NCI-H2029 (cell line): ENCODE measurements at places on chromosomes 11 and 22.

- peak; percentile 25 for DNase-seq
Observed at GRCh38 chr11:61297746-61298145, 2.6 kb upstream of the VWCE start.

- no peak for DNase-seq
Observed at GRCh38 chr11:76501526-76502202, 56.8 kb downstream of the EMSY start.

GRCh38 chr11:83456566-83456965, 170.4 kb upstream of the CCDC90B start:
- no peak for DNase-seq

GRCh38 chr11:114182471-114183043, 113.6 kb upstream of the NNMT start:
- DNase-seq, result no peak

GRCh38 chr22:43308060-43308830, 34.9 kb downstream of the SCUBE1 start:
- DNase-seq, result peak; percentile 33

GRCh38 chr11:110172468-110173065, 79.4 kb downstream of the ZC3H12C start:
- no peak for DNase-seq

DNA sequence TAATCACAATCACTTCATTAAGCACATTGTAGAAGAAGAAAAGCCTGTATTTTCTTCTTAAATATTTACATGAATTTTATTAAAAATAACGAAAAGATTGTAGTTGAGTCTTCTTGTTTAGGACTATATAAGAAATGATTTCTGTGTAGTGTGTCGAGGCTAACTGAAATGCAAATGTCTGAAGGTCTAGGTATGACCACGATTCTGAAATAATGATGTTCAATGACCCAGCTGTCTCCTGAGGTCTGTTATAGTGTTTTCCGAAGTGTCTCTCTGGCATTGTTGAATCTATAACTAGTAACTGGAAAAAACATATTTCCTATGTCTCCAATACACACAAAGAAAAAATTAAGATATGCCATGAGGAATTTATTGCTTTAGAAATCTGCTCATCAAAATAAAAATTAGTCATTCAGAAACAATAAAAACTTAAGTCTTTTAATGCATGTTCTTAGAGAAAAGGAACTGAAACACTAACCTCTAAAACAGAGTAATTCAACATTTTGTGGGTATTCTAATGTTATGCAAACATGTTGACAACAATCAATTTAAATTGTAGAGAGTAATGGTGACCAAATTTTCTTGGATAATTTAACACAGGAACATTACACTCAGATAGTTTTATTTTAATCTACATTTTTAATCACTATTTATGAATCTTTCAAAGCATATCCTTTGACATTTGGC, 55.0 kb downstream of the CASP12 start:
- DNase-seq, result no peak

GRCh38 chr11:115503083-115503885, 931 bp downstream of the CADM1 start:
- DNase-seq, result peak; percentile 84
